Cerebellar nuclear complex (tissue), 1 donor: ENCODE measurements at places on chromosomes 4 and X.

DNA sequence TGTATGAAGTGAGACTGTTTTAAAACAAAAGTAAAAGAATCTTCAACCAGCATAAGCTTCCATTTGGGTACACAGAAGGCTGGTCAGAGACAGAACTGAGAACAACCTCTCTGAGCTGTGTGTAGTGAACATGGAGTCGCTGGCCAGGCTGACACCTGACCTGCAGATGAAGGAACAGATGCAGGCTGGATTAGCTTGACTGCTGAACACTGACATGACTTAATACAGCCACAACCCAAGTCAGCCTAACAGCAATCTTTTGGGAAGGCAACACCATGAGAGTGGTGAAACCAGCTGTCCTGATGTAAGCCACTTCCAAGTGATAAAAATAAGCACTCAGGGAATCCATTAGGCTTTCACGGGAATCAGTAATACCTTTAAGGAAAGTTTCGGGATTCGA, 10.1 kb downstream of the SCARB2 start:
- DNase-seq: no peak

DNA sequence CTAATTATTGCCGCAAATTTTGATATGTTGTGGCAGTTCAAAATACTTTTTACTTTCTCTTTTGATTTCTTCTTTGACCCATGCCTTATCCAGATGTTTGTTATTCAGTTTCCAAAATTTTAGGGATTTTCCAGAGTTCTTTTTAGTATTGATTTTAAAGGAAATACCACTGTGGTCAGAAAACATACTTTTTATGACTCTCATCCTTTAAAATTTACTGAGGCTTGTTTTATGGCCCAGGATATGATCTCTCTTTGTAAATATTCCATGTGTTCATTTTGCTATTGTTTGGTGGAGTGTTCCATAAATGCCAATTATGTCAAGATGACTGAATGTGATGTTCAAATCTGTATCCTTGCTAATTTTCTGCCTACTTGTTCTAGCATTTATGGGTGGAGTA, 272.3 kb upstream of the DIPK2B start:
- no peak for DNase-seq

GRCh38 chrX:6661736-6662135, 126.8 kb upstream of the VCX3A start:
- DNase-seq: no peak

- DNase-seq: no peak
These were observed 451.3 kb downstream of the TLL1 start for GRCh38 chr4:166324321-166324720.

- DNase-seq: no peak
These were observed 66.8 kb upstream of the ATXN3L start for GRCh38 chrX:13386636-13387035.

DNA sequence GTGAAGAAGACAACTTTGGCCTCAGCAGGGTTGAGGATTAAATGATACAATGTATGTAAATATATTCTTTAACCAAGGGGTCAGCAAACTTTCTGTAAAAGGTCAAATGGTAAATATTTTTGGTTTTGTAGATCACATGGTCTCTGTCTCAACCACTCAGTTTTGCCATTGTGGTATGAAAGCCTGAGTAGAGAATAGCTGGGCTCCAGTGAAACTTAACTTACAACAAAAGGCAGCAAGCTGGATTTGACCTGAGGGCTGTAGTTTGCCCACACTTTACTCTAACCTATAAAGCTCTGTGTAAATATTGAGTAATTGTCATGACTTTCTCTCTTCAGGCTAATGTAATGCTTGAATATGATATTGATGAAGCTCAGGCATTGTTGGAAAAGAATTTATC, 19.6 kb downstream of the VBP1 start:
- DNase-seq: no peak

GRCh38 chr4:17785858-17786257, 4.4 kb upstream of the FAM184B start:
- no peak for DNase-seq
